WTC11 (cell line): ENCODE measurements at places on chromosomes 2 and 18.

- DNase-seq, result peak; percentile 41
- no peak overlapping the region for H3K27ac ChIP-seq
- no peak overlapping the region for H3K4me3 ChIP-seq
- no peaks in the 10 kb centered on the region for H3K36me3 ChIP-seq
Measured at GRCh38 chr2:74267068-74267467, 68.7 kb downstream of the MTHFD2 start.

- H3K36me3 ChIP-seq, result no peaks in the 10 kb centered on the region
- no peak overlapping the region for H3K4me3 ChIP-seq
- H3K4me1 ChIP-seq, result no peaks in the 10 kb centered on the region
- H3K27me3 ChIP-seq, result no peaks in the 10 kb centered on the region
Measured at GRCh38 chr2:187429989-187430388, 18.1 kb downstream of the CALCRL start.

DNA sequence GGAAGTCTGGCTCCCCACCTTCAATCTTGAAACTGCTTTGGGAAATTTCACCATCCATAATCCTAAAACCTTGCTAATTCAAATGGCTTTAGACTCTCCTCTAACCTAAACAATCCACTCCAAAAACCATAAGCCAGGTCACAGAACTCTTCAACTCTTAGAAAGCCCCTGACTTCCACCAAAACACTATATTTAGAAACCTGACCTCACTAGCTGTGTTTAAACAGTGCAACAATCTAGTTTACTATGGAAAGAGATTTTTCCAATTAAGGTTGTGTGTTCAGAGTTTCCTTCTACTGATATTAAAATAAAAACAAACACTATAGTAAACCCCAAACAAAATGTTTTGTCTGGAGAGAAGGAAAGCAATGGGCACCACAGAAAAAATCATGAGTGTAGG, 308.1 kb downstream of the OSR1 start:
- DNase-seq, result no peak
- H3K27ac ChIP-seq, result no peak overlapping the region
- no peaks in the 10 kb centered on the region for H3K36me3 ChIP-seq
- no peaks in the 10 kb centered on the region for H3K27me3 ChIP-seq

GRCh38 chr18:22101731-22102130, 67.7 kb upstream of the GATA6 start:
- no peak overlapping the region for H3K27ac ChIP-seq
- no peaks in the 10 kb centered on the region for H3K36me3 ChIP-seq
- no peak overlapping the region for H3K4me3 ChIP-seq
- peaks cover 27% of the 10 kb centered on the region for H3K4me1 ChIP-seq
- H3K27me3 ChIP-seq, result peaks cover 17% of the 10 kb centered on the region

- H3K4me3 ChIP-seq, result no peak overlapping the region
- no peak for DNase-seq
- H3K27me3 ChIP-seq, result no peaks in the 10 kb centered on the region
- H3K27ac ChIP-seq, result no peak overlapping the region; the same call in 1 of the 2 replicates
Measured at GRCh38 chr18:58180172-58180571, 136.1 kb downstream of the NEDD4L start.

DNA sequence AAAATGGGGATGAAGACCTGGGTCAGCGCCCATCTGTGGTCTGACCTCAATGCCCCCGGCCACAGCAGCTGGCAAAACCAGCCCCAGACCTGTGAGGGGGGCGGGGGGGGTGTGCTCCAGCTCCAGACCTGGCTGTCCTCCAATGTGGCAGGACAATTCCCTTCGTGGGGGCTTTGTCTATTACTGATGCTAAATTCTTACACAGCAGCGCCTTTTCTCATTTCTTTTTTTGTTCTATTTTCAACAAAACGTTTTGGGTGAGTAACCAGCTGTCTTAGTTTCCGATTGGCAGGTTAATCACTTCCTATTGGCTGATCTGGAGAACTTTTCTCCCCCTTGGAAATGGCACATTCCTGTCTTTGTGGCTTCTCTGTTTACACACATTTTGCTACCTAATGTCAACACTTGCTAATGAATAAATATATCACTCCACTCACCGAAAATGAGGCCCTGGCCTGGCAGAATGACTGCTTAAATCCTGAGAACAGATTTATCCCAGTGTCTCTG, 4.4 kb downstream of the SMAD7 start:
- no peaks in the 10 kb centered on the region; the same call in 1 of the 2 replicates for H3K27me3 ChIP-seq
- no peak overlapping the region for H3K27ac ChIP-seq
- H3K4me1 ChIP-seq, result peaks cover 70% of the 10 kb centered on the region

DNA sequence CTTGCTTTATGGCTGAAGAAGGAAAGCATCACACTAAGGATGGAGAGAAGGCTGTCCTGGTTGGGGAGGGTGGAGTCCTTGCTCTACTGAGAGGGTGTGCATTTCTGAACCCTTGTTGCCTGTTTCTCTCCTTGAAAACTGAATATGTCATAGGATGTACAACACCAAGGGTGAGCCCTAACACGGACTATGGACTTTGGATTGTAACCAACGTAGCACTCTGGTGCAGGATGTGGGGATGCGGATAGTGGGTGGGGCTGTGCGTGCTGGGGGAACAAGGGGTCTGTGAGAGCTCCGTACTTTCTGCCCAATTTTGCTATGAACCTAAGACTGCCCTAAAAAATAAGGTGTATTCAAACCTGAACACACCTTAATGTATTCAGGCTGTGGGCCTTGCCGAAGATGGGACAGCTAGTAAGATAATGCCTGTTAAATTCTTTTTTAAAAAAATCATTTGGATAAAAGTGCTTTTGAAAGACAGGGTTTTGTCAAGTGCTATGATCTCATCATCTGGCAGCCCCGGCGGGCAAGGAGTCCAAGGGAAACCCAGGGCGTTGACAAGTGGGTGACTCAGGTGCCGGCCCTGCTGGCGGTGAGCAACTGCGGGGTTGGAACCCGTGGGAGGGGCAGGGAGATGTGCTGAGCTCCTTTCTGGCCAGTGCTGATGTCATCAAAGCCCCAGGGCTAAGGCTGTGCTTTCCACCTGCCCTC, 54.0 kb downstream of the GATA6 start:
- no peak overlapping the region for H3K27ac ChIP-seq
- peak; percentile 21 for DNase-seq
- peaks cover 50% of the 10 kb centered on the region for H3K27me3 ChIP-seq
- no peaks in the 10 kb centered on the region for H3K36me3 ChIP-seq

DNA sequence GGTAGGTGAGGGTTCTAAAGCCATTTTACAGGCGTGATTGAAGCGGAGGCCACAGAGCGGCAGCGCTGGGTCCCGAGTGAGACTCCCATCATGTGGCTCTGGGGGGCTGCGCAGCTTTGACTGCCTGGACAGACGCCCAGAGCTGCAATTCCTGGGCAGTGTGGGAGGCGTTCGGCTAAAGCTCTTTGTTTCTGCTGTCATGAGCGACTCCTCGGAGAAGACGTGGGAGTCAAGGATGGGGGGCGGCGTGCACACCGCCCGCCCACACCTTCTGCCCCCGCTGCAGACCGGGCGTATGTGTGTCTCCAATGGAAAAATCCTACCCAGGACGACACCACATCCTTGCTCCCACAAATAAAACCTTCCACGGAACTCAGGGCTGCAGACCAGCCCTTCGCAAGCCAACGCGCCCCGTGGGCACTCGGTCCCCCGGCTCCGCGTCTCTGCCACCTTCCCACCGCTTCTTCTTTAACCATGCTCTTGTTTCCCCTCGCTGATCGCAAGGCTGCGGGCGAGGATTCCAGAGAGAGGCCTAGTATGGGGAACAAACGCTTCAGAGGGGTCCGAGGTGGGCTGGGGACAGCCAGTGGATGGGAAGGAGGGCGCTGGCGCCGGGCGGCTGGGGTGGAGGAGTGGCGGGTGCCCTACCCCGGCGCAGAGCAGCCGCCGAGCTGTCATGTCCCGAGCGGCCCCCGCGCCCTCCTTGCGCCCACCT, 680 bp upstream of the LBH start:
- peak; percentile 66 for DNase-seq
- H3K36me3 ChIP-seq, result peaks cover 9% of the 10 kb centered on the region
- H3K27ac ChIP-seq, result no peak overlapping the region
- peaks cover 39% of the 10 kb centered on the region for H3K27me3 ChIP-seq
